ENCODE measurements at places on chromosomes 5 and 9. TPM values are rescaled to one million over a fixed set of nuclear protein-coding genes. Genes with fewer than 3 reads are reported as not detected.

DNA sequence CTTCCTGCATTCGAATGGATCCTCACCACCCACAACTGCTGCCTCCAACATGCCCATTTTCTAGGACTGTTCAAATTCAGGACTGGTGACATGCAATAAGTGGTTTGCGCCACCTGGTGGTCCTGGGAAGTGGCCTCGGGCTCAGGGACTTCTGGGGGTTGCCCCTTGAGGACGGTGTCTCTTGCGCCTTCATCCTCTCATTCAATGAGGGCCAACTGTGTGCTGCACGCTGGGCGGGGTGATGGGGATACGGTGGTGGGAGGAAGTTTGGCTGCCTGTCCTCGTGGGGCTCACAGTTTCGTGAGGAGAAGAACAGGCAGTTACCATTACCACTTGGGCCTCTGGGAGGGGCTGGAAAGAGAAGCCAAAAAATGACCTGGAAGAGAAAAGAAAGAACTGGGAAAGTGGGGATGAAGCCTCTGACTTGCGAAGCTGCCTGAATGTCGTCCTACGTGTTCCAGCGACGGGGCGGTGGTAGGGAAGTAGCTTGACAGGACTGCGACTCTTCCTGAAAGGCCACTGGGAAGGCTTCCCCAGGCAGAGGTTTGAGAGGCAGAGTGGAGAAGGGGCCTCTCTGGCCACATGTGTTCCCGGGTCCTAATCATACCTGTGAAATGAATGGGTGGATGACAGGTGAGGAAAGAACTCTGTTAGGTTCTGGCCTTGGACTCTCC, 49.0 kb downstream of the PSD2 start:
- H3K4me3 ChIP-seq = peak overlapping the region; percentile 19
- no peak overlapping the region for H3K27ac ChIP-seq
- DNase-seq = peak; percentile 91
- no peaks in the 10 kb centered on the region for H3K36me3 ChIP-seq

DNA sequence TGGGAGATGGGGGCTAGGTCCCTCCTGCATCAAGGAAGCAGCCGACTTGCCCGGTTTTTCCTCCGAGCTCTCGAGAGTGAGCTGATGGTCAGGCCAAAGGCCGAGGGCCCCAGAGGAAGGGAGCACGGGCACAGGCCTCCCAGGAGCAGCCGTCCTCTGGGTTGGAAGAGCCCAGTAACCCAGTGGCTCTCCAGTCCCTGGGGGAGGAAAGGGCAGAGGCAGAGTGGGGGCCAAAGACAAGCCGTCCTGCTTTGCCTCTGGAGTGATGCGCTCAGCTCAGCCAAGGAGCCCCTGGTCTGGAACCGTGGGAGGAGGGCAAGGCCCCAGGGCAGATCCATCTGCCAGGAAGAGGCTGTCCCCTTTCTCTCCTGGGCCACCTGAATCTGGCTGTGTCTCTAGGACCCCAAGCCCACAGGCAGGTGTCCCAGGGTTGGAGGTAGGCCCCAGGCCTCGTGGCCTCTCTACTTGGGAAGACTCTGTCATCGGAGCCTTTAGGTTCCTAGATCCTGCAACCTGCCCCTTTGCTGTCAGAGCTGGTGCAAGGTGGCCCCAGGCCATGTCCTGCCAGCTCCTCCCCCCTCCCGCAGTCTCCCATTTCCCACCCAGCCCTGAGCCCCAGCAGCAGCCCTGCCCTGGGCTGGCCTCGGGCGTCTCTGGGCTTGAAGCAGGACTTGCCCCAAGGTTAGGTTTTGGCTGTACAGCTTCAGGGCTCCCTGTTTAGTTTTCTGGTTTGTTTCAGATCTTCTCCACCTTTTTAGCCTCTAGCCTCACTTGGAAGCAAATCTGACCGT, 224.1 kb downstream of the CACNA1B start:
- no peaks in the 10 kb centered on the region for H3K27me3 ChIP-seq
- H3K4me3 ChIP-seq = no peak overlapping the region
- H3K27ac ChIP-seq = no peak overlapping the region
- no peaks in the 10 kb centered on the region for H3K4me1 ChIP-seq
- H3K36me3 ChIP-seq = peaks cover 7% of the 10 kb centered on the region

GRCh38 chr9:126164796-126165525, 161.7 kb upstream of the MVB12B start:
- H3K36me3 ChIP-seq = no peaks in the 10 kb centered on the region
- no peaks in the 10 kb centered on the region for H3K27me3 ChIP-seq
- DNase-seq = no peak
- H3K27ac ChIP-seq = no peak overlapping the region
- no peaks in the 10 kb centered on the region for H3K4me1 ChIP-seq

- H3K4me3 ChIP-seq = no peak overlapping the region
- no peaks in the 10 kb centered on the region for H3K36me3 ChIP-seq
- no peaks in the 10 kb centered on the region for H3K27me3 ChIP-seq
- H3K27ac ChIP-seq = no peak overlapping the region
- no peak for DNase-seq
These were observed 176.7 kb upstream of the S1PR3 start for GRCh38 chr9:88814577-88814976.

GRCh38 chr9:100602342-100602801, 24.5 kb downstream of the CAVIN4 start:
- H3K27ac ChIP-seq = no peak overlapping the region
- H3K4me3 ChIP-seq = no peak overlapping the region
- H3K4me1 ChIP-seq = peaks cover 3% of the 10 kb centered on the region
- peaks cover 5% of the 10 kb centered on the region for H3K36me3 ChIP-seq

- peak within 1 kb of the TSS; percentile 74 for H3K4me3 ChIP-seq
- peaks cover 1% of the 10 kb centered on the region for H3K36me3 ChIP-seq
- H3K4me1 ChIP-seq = no peaks in the 10 kb centered on the region
- H3K27me3 ChIP-seq = peaks cover 23% of the 10 kb centered on the region
- no peak within 1 kb of the TSS for H3K27ac ChIP-seq
These were observed at the start of gene KLF4 for GRCh38 chr9:107489687-107490605. TSS of gene KLF4 (minus strand) at chr9:107489769. CDS start at chr9:107489172, 597 bp downstream.

- peaks cover 5% of the 10 kb centered on the region for H3K36me3 ChIP-seq
- H3K27me3 ChIP-seq = no peaks in the 10 kb centered on the region
- H3K4me1 ChIP-seq = peaks cover 11% of the 10 kb centered on the region
- H3K4me3 ChIP-seq = no peak overlapping the region
These were observed 15.9 kb downstream of the MAN2A1 start for GRCh38 chr5:109705596-109705995.

DNA sequence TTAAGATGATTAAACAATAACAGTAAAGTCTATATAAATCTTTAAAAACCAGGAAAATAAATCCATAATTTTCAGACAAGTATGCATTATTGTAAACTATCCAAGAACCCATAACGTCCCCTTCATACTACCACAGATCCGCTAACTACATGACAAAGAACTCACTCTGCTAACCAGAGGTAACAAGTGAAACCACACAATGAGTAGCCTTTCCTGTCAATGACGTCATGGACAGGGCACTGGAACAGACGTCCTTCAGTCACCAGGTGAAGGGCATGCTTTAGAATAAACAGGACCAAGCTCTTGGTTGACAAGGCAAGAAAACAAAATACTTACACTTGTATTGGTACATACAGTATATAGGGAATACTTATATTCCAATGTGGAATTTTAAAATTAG, 45.2 kb downstream of the RNF130 start:
- H3K36me3 ChIP-seq = peaks cover 33% of the 10 kb centered on the region
- H3K27me3 ChIP-seq = no peaks in the 10 kb centered on the region
- no peak overlapping the region for H3K4me3 ChIP-seq
- no peak for DNase-seq
- no peaks in the 10 kb centered on the region for H3K4me1 ChIP-seq
- H3K27ac ChIP-seq = no peak overlapping the region

DNA sequence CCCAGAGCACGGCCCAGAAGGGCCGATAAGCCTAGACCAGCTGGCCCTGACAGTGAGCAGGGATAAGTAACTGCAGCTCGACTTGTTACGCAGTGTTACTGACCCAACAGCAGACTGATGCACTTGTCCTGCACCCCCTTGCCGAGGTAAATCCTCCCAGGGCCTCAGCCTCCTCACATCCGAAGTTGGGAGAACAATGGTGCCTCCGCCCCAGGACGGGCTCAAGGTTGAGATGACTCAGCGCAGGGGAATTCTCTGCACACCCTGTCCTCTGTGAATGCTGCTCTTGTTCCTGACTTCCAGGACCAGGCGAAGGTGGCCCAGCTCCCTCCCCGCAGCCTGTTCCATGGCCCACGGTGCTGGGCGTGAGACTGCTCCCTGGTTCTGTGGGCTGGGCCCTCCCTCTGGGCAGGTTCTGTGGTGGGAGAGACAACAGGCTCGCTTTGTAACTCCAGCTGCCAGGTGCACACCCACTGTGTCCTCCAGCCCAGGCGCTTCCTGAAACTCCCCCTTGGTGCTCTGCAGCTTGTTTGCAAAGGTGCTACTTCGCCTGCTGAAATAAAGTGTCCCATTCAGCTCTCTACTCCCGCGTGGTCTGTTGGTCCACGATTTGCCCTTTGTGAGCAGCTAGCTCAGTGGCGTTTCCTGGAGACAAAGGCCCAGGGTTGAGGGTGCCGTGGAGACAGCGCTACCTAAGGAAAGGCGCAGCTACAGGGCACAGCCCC, 40.1 kb upstream of the SLC6A19 start:
- DNase-seq = no peak
- no peaks in the 10 kb centered on the region for H3K4me1 ChIP-seq
- no peak overlapping the region for H3K4me3 ChIP-seq
- peaks cover 8% of the 10 kb centered on the region for H3K27me3 ChIP-seq
- no peak overlapping the region for H3K27ac ChIP-seq

GRCh38 chr5:37165761-37166160, 83.4 kb downstream of the CPLANE1 start:
- peaks cover 14% of the 10 kb centered on the region for H3K36me3 ChIP-seq
- H3K4me3 ChIP-seq = no peak overlapping the region
- H3K4me1 ChIP-seq = no peaks in the 10 kb centered on the region
- no peaks in the 10 kb centered on the region for H3K27me3 ChIP-seq

- H3K4me1 ChIP-seq = peaks cover 7% of the 10 kb centered on the region
- peak; percentile 43 for DNase-seq
- H3K27ac ChIP-seq = no peak overlapping the region
These were observed 207.2 kb downstream of the ENC1 start for GRCh38 chr5:74433255-74433895.

DNA sequence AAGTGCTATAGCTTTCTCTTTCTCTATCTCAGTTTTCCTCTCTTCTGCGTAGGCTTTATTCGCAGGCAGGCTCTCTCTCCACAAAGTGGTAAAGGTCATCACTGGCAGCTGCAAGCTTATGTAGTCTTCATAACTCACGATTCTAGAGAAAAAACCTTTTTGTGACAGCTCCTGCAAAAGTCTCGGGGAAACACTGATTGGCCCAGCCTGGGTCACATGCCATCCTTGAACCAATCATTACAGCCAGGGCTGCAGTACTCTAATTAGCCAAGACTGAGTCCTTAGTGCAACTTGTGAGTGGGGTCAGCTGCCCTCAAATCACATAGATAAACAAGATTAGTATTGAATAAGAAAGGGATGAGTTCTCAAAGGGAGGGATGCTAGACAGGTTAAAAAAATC, 18.3 kb upstream of the FRMPD1 start:
- DNase-seq = no peak
- no peaks in the 10 kb centered on the region for H3K4me1 ChIP-seq
- no peak overlapping the region for H3K4me3 ChIP-seq
- no peaks in the 10 kb centered on the region for H3K36me3 ChIP-seq
- no peak overlapping the region for H3K27ac ChIP-seq

DNA sequence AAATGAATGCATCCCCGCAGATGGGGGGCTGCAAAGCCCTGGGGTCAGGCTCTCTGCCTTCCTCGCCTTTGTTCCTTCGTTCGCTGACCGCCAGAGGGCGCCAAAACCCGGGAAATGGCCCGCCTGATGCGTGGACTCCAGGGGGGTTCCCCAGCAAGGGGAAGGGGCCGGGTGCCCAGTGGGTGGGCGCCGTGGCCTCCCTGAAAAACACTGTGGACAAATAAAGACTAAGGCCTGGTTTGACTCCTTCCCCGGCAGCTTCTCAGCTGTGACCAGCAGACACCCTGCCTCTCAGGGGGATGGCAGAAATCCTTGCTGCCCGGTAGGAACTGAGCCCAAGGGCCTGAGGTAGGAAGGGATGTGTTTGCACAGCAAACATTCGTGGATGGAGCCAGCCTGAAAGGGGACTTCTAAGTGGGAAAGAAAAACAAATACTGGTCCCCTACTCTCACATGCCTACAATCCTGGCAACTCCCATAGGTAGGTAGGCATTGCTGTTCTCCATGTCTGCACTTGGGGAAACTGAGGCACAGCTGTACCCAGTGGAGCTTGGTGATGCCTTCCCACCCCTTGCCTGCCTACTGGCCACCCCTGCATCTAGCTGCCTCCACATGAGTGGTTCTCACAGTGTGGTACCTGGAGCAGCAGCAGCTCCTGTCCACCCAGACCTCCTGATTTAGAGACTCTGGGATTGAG, 57.7 kb downstream of the DUSP1 start:
- H3K36me3 ChIP-seq = no peaks in the 10 kb centered on the region
- H3K4me1 ChIP-seq = 0 out of 2 replicates have a peak, but pooled peaks cover 1% of the 10 kb centered on the region
- H3K27me3 ChIP-seq = peaks cover 3% of the 10 kb centered on the region
- no peak for DNase-seq
- H3K27ac ChIP-seq = no peak overlapping the region

Gene PCDHB2
- 26.3 TPM for total RNA-seq

Gene PCDHGA5
- total RNA-seq = 1.1 TPM

Gene DDX46
- total RNA-seq = 90.3 TPM

Gene PCDHB13
- total RNA-seq = 1.5 TPM

Gene KIF24
- 3.7 TPM for total RNA-seq

Gene ZDHHC11B
- 0.86 TPM for total RNA-seq

Measured in H9 (cell line).